Amygdala (tissue), 56 donors: ENCODE measurements at places on chromosomes 1 and 21.

DNA sequence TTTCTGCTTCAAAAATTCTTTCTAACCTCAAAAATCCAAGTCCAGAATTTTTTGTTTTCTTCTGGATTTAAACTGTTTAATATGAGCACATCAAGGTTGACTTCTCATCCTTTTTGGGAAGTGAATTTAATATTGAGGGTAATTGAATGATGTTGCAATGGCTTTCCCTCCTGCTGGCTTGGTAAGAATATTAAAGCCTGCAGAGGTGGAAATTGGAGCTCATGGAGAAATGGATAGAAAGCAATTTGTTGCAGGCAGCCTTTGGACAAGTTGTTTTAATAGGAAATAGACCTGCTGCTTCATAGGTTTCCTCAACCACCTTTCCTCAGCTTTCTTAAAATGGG lies 124.7 kb downstream of the SYT2 start:
- DNase-seq = no peak

- no peak for DNase-seq
Observed at GRCh38 chr1:185690527-185690926, 43.7 kb upstream of the HMCN1 start.

DNA sequence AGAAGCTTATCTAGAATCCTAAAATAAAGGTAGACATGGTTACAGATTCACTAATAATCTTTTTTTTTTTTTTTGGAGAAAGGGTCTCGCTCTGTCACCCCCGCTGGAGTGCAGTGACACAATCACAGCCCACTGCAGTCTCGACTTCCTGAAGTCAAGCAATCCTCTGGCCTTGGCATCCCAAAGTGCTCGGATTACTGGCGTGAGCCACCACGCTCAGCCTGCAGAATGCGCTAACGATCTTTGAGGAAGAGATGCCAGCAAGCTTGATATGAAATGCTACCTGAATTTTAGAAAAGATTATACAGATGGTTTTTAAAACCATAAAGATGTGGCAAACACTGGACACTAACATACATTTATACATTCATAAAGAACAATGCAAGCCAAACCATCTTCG lies 4.1 kb upstream of the GNPAT start:
- no peak for DNase-seq

DNA sequence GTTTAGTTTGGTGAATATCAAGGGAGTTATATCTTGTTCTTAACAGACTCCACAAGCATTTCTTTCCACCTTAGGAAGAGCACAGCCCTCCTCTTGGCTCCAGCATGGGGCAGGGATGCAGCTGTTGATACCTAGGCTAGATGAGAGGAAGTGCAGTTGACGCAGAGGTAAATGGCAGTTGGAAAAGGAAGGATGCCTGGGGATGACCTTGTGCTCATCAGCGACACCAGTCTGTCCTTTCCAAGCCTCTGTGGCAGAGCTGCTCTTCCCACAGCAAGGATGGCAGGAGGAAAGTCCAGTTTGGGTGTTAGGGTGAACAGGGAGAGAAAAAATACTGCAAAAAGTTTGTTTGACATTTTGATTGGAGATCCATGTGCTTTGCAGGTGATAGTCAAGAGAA lies 6.2 kb downstream of the PROX1 start:
- no peak for DNase-seq

DNA sequence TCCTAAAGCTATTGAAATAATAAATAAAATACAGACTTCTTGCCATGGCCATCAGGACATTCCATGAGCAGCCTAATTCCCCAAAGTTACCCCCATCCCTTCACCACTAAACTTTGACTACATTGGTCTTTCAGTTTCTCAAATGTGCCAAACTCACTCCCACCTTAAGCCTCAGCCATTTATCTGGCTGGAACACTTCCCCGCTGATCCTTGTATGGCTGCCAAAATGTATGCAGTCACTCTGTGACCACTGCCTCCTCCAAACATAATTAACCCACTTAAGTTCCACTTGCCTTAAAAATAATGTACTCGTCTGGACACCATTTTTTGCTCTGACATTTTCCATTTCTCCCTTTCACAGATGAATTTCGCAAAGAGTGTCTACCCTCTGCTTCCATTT lies 407.4 kb downstream of the NTNG1 start:
- DNase-seq = no peak

GRCh38 chr1:218336328-218336727 lies 8.8 kb upstream of the TGFB2 start:
- no peak for DNase-seq

GRCh38 chr1:234980645-234981396 lies 147.8 kb downstream of the TOMM20 start:
- no peak for DNase-seq

DNA sequence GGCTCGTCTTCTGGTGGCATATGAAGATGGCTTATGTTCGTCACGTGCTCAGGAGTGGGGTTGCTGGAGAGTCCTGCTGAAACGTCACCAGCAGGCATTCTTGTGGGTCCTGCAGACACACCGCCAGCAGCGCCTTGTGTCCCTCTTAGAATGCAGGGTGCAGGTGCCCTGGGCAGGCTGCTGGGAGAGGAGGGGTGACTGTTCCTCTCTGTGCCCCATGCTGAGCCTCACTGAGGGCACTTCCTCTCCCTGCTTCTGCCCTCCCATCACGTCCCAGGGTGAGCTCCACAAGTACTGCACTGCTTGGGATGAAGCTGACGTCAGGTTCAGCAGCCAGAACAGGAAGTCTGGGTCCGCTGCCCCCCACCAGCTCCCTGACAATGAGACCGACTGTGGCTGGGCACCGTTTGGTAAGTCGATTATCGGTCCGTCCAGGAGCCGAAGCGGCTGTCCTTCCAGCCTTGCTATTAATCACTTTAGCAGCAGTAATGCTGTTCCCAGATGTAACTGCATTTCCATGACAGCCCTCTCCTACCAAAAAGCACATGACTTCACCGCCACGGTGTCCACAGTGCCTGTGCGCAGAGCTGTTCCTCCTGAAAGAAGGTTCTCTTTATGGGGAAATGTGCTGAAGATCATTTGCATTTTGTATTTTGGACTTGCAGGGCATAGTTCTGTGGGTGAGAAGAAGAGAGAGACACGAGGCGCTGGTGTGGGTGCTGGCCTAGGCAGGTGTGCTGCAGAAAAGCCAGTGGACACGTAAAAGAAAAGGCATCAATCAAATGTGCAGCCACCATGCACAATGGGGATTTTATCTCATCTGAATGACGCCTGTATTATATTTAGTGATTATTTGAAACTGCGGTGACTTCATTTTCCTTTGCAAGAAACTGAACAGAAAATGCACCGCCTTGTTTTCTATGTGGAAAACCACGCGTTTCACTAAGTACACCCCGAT lies 21.0 kb downstream of the SLC37A1 start:
- DNase-seq = no peak

- no peak for DNase-seq
Observed at GRCh38 chr1:161044535-161044907, 1.3 kb downstream of the USF1 start.

DNA sequence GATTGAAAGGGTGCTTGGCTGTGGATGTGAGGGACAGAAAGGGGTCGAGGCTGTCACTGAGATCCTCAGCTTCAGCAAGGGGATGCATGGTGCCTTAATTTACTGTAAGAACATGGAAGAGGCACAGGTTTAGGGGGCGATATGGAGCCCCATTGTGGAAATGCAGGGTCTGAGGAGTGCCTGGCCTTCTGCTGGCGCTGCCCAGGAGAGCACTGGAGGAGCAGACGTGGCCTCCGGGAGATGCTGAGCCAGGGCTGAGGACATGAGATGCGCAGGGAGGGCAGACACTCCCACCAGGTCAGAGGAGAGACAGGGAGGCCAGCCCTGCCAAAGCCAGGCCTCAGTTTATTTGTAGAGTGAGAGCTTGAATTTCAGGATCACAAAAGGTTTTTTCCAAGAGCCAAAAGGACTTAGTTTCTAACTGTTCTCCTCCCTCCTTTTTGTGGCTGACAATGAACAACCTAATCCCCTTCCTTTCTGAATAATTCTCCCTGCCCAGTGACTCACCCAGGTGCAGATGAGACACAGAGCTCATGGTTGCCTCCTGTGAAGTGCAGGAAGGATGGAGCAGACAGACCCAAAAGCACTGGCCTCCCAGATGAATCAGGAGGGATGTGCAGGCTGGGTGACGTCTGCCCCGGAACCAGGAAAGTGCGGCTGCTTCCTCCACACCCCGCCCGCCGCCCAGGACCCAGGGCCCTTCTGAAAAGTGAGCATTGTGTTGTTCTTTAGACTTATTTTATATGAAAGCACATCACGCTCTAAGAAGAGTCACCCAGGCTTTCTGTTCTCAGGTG lies 73.0 kb upstream of the TMPRSS2 start:
- DNase-seq = no peak

DNA sequence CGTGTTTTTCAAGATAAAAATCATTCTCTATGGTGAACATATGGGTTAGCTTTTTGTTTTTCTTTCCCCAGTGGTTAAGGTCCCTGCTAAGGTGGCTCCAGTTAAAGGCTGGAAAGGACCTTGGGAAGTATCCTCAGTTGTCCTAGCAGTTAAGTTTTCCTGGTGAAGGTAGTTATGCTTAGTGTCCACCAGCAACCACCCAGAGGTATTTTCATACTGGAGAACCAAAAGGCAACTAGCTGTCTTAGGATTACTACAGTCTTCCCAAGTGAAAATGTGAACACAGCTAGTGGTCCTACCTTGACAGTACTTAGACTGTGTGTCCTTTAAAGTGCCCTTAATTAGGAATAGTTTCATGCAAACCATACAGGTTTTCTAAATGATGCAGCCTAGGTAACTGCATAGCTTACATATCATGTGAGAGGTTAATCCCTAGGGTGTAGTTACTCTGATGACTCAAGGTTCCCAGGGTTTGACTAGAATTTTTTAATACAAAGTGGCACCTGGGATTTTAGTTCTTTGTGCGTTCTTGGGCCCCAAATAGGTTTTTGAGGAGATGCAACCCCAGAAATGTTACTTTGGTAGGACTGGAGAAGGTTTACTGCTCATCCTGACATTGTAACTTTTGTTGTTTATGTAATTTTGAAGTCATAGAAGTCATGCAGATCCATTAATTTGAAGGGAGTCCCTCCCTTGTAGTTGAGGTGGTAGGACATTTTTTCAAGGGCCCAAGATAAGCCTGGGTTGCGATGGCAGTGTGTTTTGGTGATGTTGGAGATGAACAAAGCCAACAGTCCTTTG lies 36.5 kb downstream of the YY1AP1 start:
- no peak for DNase-seq

GRCh38 chr1:15707239-15707925 lies 23.3 kb downstream of the PLEKHM2 start:
- DNase-seq = no peak

DNA sequence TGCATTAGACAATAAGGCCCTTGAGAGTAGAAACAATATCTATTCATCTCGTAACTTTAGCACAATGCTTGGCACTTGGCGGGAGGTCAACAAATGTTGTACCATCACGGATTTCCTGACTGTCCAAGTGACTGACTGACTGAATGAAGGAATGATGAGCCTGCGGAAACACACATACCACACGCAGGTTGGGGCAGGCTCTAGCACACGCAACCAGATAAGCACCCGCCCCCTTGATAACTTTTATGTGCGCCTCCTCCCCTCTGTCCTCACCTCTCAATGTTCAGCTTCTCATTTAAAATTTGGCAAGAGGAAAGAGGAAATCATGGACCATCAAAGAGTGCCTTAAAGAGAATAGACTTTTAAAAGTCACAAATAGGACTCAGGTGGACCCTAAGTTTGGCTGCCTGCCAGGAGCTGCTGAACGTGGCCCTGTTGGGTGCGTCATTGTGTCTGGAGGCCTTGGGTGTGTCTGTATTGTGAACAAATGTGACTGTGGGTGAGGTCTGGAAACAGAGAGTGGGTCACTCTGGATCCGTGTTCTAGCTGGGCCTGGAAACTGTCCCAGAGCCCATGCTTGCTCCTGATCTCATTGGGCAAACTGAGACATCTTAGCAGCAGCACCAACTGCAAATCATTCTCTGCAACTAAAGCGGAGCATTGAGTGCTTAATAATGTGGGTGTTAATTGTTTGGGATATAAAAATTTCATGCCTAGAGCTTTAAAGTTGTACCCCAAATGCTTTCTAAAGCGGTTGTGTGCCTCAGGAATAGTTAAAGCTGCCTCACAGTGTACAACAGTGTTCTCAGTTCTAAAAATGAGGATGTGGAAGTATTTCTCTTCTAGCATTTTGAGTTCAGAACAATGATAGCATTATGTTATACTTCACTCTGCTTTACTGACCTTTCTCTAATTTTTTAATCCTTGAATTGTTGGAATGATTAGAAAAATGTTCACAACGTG lies 47.6 kb upstream of the ABCG1 start:
- DNase-seq = peak; percentile 53

- no peak for DNase-seq
Observed at GRCh38 chr1:153430561-153430960, 14.2 kb downstream of the S100A7A start.

DNA sequence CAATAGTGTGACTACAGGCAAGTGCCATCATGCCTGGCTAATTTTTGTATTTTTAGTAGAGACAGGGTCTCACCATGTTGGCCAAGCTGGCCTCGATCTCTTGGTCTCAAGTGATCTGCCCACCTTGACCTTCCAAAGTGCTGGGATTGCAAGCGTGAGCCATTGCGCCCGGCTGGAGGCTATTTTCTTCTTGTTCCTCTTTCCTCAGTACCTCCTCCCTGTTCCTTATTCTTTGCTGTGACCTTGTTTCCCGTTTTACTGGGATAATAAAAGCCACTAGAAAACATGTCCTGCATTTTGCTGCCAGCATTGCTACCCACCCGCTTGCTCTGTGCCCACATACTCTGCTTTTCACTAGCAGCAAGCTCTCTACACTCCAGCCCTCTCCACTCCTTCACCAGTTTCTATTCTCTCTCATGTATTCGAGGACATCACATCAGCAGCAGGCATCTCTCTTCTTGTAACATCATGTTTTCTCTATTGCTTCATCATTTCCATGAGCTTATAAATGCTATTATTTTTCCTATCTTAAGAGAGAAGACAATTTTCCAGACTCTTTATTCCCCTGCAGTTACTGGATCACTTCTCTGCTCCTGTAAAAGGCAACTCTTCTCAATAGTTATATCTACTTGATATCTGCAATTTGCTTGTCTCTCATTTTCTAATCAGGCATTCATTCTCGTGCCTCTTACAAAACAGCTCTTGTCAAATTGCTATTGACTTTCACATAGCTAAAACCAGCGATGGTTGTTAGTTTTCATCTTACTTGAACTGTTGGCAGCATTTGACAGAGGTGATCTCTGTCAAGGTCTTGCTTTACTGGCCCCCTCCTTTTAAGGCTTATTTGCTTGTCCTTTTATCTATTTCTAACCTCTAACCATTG lies 34.5 kb upstream of the C21orf91 start:
- no peak for DNase-seq

DNA sequence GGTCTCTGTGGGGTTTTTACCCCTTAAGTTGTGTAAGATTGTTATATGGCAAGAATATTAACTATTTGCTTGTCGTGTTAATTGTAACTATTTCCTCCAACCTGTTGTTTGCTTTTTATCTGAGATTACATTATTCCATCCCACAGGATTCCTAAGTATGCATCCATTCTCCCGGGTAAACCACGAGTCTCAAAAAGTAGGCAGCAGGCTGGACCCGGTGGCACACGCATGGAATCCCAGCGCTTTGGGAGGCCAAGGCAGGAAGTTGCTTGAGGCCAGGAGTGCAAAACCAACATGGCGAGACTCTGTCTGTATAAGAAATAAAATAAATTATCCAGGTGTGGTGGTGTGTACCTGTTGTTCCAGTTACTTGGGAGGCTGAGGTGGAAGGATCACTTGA lies 12.6 kb upstream of the RSPO1 start:
- no peak for DNase-seq
